ENCODE measurements at places on chromosomes 12 and 14. TPM values are rescaled to one million over a fixed set of nuclear protein-coding genes. Genes with fewer than 3 reads are reported as not detected.

DNA sequence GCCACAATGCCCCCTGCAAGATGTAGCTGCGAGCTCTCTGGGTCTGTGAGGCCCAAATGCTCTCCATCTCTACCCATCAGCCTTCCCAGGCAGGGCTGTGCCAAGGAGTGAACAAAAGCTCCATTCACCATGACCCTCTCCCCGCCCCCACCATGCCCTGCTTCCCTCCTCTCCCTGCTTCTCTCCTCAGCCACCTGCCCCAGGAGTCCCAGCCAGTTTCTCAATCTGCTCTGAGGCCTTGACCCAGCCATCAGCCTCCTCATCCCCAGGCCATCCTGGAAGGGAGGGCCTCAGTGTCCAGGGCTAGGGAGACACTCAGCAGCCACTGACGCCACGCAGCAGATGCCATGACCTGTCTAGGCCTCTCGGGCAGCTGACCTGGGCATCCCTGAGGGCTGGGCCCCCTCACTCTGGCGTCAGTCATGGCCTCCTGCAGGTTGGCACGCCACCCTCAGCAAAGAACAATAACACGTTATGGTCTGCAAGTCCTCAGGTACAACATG lies 8.5 kb upstream of the KRT5 start:
- H3K4me3 ChIP-seq: no peak overlapping the region
- H3K27ac ChIP-seq: no peak overlapping the region
- no peak for DNase-seq

DNA sequence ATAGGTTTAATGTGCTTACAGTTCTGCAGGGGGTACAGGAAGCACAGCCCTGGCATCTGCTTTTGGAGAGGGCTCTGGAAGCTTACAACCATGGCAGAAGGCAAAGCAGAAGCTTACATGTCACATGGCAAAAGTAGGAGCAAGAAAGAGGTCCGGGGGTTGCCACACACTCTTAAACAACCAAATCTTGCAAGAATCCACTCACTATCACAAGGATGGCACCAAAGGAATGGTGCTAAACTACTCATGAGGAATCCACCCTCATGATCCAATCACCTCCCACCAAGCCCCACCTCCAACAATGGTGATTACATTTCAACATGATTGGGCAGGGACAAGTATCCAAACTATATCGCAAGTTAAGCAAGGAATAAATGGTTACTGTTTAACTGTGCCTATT lies 255.8 kb upstream of the AVPR1A start:
- no peak overlapping the region for H3K4me3 ChIP-seq
- no peaks in the 10 kb centered on the region for H3K27me3 ChIP-seq
- H3K36me3 ChIP-seq: no peaks in the 10 kb centered on the region
- H3K27ac ChIP-seq: no peak overlapping the region
- no peaks in the 10 kb centered on the region for H3K4me1 ChIP-seq

- H3K36me3 ChIP-seq: peaks cover 2% of the 10 kb centered on the region
- peaks cover 29% of the 10 kb centered on the region for H3K27me3 ChIP-seq
- H3K4me3 ChIP-seq: no peak overlapping the region
- H3K4me1 ChIP-seq: no peaks in the 10 kb centered on the region
Measured at GRCh38 chr12:88955531-88955930, 375.3 kb upstream of the KITLG start.

GRCh38 chr12:22808860-22809259 lies 183.9 kb downstream of the ETNK1 start:
- no peaks in the 10 kb centered on the region for H3K4me1 ChIP-seq
- DNase-seq: no peak
- H3K4me3 ChIP-seq: no peak overlapping the region
- peaks cover 2% of the 10 kb centered on the region for H3K36me3 ChIP-seq

GRCh38 chr12:79560225-79560889 lies 130.4 kb downstream of the PAWR start:
- peaks cover under 1% of the 10 kb centered on the region for H3K27me3 ChIP-seq
- no peak overlapping the region for H3K4me3 ChIP-seq
- H3K36me3 ChIP-seq: no peaks in the 10 kb centered on the region
- H3K27ac ChIP-seq: no peak overlapping the region
- H3K4me1 ChIP-seq: no peaks in the 10 kb centered on the region

GRCh38 chr12:3020399-3020798 lies 56.8 kb upstream of the TSPAN9 start:
- DNase-seq: no peak
- no peak overlapping the region for H3K4me3 ChIP-seq
- no peaks in the 10 kb centered on the region for H3K36me3 ChIP-seq
- no peak overlapping the region for H3K27ac ChIP-seq
- no peaks in the 10 kb centered on the region for H3K4me1 ChIP-seq
- peaks cover 16% of the 10 kb centered on the region for H3K27me3 ChIP-seq

GRCh38 chr14:106209755-106210154 lies 683.4 kb downstream of the TMEM121 start:
- peak; percentile 18 for DNase-seq
- H3K4me3 ChIP-seq: peak overlapping the region; percentile 71
- peaks cover 60% of the 10 kb centered on the region for H3K27me3 ChIP-seq
- H3K27ac ChIP-seq: peak overlapping the region; percentile 41
- H3K4me1 ChIP-seq: peaks cover 11% of the 10 kb centered on the region
- no peaks in the 10 kb centered on the region for H3K36me3 ChIP-seq

GRCh38 chr14:89533136-89533535 lies 116.1 kb upstream of the FOXN3 start:
- peaks cover 22% of the 10 kb centered on the region for H3K4me1 ChIP-seq
- peaks cover 8% of the 10 kb centered on the region for H3K36me3 ChIP-seq
- H3K27me3 ChIP-seq: no peaks in the 10 kb centered on the region
- H3K27ac ChIP-seq: peak overlapping the region; percentile 77
- no peak for DNase-seq

GRCh38 chr14:99234961-99235571 lies 36.9 kb downstream of the BCL11B start:
- DNase-seq: no peak
- H3K27ac ChIP-seq: peak overlapping the region; percentile 100
- H3K4me1 ChIP-seq: peaks cover 81% of the 10 kb centered on the region
- no peaks in the 10 kb centered on the region for H3K27me3 ChIP-seq

The CLEC6A gene
- not detected for total RNA-seq

The SLC16A7 gene
- 31.1 TPM for total RNA-seq
